Activated CD8-positive, alpha-beta memory T cell treated with anti-CD3 and anti-CD28 coated beads for 4 hours (primary cell): ENCODE measurements at places on chromosomes 1 and 21.

DNA sequence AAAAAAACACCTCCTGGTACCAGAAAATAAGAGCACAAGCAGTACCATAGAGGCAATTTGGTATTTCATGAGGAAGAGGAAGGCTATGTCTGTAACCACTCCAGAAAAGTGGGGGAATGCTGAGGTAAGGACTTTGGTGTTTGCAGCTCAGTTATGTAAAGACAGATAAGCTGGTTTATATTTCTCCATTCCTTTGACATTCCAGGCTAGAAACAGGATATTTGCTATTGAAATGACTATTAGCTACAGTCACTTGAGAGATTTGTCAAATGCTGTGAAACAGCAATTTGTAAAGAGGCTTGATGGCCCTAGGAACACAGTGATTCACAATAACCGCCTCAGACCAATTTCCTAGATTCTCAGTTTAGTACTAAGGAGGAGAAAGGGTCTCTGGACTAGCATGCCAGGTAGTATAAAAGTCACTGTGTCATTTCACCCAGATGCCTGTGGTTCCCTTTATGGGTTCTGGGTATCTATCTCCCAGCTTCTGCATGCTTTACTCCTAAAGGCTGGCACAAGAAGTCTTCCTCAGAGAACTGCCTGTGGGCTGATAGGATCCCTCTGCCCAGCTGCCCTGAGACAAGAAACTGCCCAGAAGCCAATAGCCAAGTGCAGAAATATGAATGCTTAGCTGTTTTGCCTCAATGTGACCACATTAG, 80.5 kb downstream of the VCAM1 start:
- DNase-seq: no peak

GRCh38 chr1:62286786-62287224, 32.4 kb downstream of the KANK4 start:
- DNase-seq: no peak

DNA sequence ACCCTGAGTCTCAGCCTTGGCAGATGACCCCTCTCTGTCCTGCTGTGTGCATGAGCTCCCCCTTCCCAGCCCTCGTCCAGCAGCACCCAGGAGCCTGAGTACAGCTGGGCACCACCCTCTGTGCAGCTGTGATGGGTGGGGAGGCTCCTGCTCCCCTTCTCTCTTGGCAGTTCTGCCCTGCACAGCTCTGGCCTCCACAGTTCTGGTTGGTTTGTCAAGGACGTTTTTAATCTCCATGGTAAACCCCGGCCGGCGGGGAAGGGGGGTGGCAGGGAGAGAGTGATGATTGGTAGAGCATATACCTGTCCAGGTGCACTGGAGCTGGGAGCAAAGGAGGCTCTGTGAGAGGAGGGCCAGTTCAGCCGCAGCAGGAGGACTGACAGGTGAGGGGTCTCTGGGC, at the start of gene CLCNKA:
Gene CLCNKA, plus strand, starts transcription at position 356 of the 400 bp plus-strand sequence. CDS start 584 bp downstream, outside the sequence.
- no peak for DNase-seq

DNA sequence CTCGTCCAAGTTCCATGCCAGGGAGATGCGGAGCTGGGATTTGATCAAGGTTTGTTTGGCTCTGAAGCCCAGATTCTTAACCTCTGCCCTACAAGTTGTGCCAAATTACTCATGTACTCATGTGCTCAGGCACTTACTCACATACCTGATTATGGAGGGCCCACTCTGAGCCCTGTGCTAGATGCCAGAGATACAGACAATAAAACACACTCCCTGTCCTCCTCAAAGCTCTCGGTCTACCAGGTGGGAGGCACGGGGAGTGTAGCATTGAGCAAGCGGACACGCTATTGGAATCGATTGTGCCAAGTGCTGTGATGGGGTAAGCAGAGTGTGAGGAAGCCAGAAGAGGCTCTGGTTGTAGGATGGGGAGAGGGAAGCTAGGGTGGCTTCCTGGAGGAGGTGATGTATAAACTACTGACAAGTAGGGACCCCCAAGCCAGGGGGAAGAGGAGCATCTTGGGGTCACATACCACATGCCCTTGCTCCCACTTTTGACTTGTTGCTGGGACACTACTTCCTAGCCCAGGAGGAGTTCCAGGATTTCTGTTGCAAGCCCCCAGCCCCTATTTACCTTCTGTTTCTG, 49.8 kb upstream of the IFNLR1 start:
- DNase-seq: no peak

DNA sequence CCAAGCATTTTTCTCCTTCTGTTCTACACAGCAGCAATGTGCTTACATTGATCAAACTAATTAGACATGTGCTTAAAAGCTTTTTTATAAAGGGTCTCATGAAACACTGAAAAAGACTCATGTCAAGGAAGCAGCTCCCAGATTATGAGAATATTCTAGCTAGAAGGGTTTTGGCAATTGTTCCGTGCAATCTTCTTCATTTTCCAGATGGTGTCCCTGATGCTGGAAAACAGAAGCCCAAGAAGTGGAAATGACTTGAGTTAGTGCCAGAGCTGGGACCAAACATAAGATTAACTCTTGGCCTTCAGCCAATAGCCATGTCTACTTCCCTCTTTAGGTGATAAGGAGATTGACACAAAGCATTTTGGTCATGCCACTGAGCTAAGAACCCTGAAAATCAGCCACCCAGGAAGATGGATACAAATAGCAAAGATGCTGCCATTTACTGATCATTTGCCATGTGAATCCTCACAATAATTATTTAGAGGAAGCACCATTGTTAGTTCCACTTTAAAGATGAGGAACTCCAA, 110.8 kb downstream of the MATN1 start:
- DNase-seq: no peak

GRCh38 chr1:173915596-173915995, 1.5 kb downstream of the SERPINC1 start:
- no peak for DNase-seq

DNA sequence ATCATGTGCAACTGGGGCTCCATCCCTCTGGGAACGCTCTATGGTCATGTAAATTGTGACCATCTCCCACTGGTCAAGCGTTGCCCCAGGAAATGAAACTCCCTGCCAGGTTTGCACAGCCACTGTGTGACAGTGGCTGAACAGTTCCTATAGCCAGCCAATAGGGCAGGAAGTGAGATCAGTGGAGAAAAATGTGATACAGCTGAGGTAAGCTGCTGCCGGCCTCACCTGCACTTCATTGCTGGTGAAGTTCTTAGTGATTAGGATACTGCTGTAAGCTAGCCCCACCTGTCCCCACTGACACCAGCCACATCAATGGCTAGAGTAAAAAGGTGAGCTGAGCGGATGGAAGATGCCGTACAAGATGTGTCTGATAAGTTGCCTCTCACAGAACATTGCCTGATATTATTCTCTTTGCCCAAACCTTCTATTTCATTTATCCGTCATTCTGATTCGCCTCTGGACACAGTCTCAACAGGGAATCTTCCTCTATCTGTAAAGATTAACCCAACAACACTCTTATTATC, 38.4 kb upstream of the CDC42BPA start:
- no peak for DNase-seq

DNA sequence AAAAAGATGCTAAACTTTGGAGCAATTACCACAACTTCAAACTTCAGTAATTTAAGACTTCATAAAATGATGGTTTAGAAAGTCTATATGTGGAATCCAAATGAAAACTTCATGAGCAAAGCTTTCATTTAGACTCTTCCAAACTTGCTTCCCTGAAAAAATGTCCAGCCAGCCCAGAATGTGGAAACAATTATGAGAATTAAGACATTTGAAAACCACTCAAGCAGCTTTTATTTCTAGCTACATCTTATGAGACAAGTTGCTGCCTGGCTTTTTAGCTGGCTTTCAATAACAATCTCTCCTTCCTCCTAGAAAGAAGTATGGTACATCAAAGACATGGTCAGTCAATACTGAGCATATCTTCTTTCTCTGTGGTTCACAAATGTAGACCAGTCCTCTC, 21.8 kb downstream of the LPAR3 start:
- DNase-seq: no peak

DNA sequence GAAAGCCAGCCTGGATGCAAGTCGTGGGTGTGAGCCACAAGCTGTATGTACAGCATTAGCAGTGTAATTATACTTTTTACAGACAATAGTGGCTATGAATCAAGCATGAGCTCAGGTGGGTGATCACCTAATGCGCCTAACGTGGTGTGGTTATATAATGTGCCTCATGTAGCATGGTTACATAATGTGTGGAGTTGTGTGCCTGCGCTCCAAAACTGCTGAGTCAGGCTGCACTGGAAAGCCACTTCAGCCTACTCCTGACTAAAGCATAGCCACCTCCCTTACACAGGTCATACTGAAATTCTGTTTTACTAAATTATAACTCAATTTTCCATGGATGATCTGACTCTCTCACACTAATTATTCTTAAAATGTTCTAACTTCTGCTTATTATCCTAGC, 69.8 kb downstream of the KCNT2 start:
- no peak for DNase-seq
